GM23338 (cell line): ENCODE measurements at places on chromosomes 3 and 15.

DNA sequence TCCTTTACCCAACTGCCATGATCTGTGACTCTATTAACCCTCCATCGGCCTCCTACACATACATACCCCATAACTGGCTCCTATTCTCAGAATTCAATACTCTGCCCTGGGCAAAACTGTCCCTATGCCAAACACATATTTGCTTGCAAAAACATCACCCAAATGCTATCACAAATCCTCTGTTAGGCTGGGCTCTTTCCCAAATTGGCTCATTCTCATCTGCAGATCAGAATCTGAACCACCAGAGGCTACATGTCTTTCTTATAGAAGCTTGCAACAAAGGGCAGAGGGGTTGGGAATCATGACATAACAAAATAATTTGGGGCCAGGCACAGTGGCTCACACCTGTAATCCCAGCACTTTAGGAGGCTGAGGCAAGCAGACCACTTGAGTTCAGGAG lies 45.4 kb upstream of the GOLM2 start:
- DNase-seq, result no peak

DNA sequence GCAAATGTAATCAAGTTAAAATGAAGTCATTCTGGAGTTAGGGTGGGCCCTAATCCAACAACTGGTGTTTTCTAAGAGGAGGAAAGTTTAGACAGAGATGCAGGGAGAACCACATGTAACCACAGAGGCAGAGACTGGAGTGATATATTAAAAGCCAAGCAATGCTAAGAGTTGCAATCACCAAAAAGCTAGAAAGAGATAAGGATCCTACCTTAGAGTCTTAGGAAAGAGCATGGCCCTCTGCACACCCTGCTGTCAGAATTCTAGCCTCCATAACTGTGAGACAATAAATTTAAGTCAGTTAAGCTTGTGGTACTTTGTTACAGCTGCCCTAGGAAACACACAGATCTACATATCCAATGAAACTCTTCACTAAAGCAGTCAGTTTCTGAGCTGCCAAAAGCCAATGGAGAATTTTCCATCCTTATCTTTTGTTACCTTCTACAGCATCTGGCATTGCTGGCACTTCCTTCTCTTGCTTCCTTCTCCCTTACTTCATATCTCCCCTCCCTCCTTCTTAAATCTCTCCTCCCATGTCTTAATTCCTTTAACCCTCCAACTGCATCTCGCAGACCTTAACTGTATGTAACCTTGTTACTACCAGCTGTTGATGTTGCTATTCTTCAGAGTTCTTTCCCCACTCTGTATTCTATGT lies 11.2 kb downstream of the DCBLD2 start:
- DNase-seq, result no peak

GRCh38 chr3:164730815-164731360 lies 347.4 kb downstream of the SI start:
- peak; percentile 32 for DNase-seq

DNA sequence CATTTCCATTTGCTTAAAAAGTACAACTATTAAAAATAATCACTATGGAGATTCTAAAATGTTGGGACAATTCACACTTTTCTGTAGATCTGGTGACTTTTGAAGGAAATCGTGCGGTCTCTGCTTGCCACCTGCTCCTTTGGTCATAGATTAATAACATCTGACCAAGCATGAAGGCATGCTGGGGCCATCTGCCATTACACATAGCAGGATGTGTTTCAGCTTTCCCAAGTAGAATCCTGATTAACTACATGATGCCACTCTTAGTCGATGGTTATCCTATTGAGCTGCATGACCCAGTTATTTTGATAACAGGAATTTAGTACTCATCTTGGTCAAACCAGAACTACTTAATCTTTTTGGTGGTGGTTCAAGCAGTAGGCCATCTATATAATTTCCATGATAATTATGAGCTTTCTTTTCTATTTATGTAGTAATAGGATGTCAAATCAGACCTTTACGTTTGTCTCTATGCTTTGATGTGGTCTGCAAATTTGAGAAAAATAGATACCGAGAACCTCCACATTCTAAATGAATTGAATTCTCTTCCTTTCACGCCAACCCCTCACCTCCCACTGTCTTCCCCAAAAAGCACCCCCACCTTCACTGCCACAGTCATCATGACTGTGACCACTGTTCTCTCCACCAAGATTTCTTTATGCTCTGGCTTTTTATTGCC lies 158.1 kb downstream of the DIPK2A start:
- DNase-seq, result no peak

- no peak for DNase-seq
Measured at GRCh38 chr15:92294759-92295158, 98.9 kb upstream of the ST8SIA2 start.

DNA sequence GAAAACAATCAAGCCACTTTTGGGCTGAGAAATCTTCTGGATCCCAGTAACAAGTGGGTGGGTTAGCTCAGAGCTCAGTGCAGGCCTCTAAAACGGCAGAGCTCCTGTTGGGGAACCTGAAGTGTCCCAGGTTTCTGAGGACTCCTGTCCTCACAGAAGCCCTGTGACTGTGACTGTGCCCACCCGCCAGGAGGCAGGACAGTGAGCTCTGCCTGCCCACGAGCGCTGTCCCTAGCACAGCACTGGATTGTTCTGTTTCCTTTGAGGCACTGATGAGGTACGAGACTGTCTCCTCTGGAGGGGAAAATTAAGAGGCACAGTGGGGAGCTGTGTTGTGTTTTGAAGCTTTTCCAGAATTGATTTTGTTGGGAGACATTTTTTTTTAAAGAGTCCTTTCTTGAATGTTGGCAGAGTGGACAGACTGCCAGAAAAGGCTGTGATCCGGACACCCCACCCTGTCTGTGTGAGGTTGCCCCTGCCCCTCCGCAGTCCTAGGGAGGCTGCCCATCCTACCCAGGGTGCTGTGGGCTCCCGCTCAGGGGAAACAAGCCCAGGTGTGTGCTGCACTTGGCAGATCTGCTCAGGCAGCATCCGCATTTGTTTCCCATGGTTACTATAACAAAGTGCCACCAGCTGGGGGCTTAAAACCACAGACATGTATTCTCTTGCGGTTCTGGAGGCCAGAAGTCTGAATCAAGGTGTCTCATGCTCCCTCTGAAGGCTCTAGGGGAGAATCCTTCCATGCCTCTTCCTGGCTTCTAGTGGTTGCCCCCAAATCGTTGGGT lies 66.6 kb upstream of the LARS2 start:
- no peak for DNase-seq

GRCh38 chr3:25542492-25543039 lies 114.5 kb downstream of the RARB start:
- no peak for DNase-seq

GRCh38 chr15:41992151-41992802 lies 19.9 kb upstream of the EHD4 start:
- DNase-seq, result no peak
